ENCODE measurements at places on chromosomes 6 and 20. TPM values are rescaled to one million over a fixed set of nuclear protein-coding genes. Genes with fewer than 3 reads are reported as not detected.

- H3K4me1 ChIP-seq = no peaks in the 10 kb centered on the region
- H3K4me3 ChIP-seq = no peak overlapping the region
- no peak for DNase-seq
These were observed 32.9 kb downstream of the RNF217 start for GRCh38 chr6:124995131-124995530.

DNA sequence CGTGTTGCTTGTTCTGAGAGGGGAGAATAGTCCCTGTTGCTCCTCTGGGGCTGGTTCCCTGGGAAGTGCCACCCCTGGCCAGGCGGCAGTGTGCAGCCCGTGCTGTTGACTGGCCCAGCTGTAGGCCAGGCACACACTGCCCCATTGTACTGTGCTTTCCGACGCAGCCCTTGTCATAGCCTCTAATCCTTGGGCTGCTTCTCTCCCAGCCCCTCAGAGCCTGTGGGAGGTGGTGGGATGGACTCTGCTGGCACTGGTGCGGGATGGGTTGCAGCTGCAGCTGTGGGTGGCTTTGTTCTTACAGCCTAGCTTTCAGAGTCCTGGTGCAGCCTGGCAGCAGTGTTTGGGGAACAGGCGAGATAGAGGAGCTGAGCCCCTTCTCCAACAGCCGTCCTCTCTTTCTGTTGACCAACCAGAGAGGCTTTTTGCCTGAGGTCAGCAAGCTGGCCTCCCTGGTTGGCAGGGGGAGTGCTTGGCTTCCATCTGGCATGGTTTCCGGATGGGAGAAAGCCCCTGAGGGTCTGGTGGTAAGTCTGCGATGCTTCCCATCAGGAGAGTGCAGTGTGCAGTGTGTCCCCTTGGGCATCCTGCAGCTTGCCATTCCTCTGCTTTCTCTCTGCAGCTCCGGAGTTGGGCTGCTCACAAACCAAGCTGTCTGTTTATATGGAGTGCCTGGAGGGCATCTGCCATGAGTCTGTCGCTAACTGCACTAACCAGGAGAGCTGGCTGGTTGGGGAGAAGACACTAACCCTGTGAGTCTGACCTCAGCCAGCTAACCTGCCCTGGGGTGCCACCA lies 12.1 kb downstream of the TJAP1 start:
- no peak for DNase-seq
- no peak overlapping the region for H3K4me3 ChIP-seq

- H3K36me3 ChIP-seq = no peaks in the 10 kb centered on the region
- H3K4me3 ChIP-seq = no peak overlapping the region
- no peak for DNase-seq
- peaks cover 4% of the 10 kb centered on the region for H3K27me3 ChIP-seq
- H3K27ac ChIP-seq = no peak overlapping the region
- H3K4me1 ChIP-seq = no peaks in the 10 kb centered on the region
These were observed 6.9 kb upstream of the PRND start for GRCh38 chr20:4714818-4715217.

- H3K36me3 ChIP-seq = peaks cover 24% of the 10 kb centered on the region
- no peak overlapping the region for H3K27ac ChIP-seq
- no peak overlapping the region for H3K4me3 ChIP-seq
These were observed 3.6 kb downstream of the MAP3K7 start for GRCh38 chr6:90583179-90583835.

ADGRF4 gene
- not detected for total RNA-seq

Measured in K562 (cell line).